ENCODE measurements at places on chromosomes 12 and 14.

DNA sequence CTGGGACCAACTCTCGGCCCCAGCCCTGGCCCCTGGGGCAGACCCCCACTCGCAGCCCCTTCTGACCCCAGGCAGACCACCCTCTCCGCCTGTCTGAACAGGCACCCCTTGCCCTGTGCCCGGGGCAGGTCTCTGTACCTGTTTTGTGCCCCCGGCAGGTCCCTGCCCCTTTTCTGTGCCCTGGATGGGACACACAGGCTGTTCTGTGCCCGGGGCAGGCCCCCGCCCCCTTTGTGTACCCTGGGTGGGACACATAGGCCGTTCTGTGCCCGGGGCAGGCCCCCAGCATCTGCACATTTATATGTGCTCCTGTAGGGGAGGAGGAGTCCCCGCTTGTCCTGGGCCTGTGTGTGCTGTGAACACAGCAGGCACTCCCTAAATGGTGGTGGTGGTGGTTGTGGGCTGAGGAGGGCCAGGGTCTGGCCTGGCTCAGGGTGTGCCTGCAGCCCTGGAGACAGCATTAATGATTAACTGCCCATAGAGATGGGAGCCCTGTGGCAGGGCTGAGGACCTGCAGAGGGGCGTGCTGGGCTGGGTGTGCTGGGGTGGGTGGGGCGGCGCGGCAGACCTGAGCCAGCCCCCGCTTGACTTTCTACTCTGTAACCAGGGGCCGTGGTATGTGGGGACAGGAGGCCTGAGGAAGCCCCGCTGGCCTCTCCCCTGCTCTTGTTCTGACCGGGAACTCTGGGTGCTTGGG lies 3.7 kb downstream of the FBRSL1 start:
- DNase-seq = no peak

- no peak for DNase-seq
Measured at GRCh38 chr12:80794551-80794950, 77.8 kb downstream of the MYF5 start.

DNA sequence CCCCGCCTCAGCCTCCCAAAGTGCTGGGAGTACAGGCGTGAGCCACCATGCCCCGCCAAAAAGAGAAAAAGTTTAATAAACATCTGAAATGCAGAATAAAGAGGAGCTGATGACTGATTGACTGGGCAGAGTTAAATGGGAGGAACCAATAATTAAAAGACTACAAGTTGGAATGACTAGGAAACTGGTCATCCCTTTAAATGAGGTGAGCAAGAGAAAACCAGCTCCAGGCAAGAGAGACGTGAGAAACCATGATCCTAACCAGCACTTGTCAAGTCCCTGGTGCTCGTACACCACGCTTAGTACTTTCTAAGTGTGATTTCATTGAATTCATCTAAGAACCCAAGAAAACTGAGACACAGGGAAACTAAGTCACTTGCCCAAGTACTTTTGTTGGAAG lies 47.9 kb downstream of the MAP1LC3B2 start:
- no peak for DNase-seq

GRCh38 chr12:90020014-90020413 lies 311.4 kb upstream of the ATP2B1 start:
- no peak for DNase-seq

DNA sequence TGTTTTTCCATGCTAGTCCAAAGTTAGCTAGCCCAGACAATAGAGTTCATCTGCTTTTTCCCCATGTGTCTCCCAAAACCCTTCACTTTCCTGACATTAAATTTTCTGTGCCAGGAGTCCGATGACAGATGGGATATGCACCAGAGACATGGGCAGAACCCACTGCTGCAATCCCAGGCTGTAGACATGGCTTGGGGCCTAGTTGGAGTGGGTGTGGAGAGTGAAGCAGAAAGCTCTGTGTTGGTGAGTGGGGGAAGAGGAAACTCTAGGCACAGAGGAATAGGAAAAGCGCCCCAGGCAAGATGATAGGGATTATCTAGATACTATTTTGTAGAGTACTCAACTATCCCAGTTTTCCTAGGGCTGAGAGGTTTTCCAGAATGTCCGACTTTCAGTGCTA lies 4.8 kb upstream of the KRT74 start:
- no peak for DNase-seq

GRCh38 chr14:55867311-55867710 lies 250.9 kb upstream of the PELI2 start:
- DNase-seq = no peak

DNA sequence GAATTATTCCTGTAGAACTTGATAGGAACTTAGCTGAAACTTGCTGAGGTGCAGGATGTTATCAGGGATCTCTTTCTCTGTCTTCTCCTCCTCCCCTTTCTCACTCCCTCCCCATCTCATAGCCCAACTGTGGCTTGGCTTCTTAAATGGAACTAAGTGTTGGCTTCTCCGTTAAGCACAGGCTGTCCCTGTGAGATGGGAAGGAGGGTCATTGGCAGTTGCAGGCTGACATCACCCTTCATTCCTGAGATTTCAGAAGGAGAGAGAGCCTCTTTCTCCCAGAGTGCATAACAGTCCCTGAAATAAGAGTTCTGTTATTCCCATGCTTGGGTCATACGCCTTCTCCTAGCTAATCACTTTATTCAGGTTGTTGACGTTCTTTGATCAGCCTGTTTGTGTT lies 162.0 kb downstream of the UNC79 start:
- no peak for DNase-seq

GRCh38 chr12:23093488-23093887 lies 468.5 kb downstream of the ETNK1 start:
- DNase-seq = no peak

GRCh38 chr12:4287325-4288211 lies 14.0 kb downstream of the CCND2 start:
- no peak for DNase-seq

DNA sequence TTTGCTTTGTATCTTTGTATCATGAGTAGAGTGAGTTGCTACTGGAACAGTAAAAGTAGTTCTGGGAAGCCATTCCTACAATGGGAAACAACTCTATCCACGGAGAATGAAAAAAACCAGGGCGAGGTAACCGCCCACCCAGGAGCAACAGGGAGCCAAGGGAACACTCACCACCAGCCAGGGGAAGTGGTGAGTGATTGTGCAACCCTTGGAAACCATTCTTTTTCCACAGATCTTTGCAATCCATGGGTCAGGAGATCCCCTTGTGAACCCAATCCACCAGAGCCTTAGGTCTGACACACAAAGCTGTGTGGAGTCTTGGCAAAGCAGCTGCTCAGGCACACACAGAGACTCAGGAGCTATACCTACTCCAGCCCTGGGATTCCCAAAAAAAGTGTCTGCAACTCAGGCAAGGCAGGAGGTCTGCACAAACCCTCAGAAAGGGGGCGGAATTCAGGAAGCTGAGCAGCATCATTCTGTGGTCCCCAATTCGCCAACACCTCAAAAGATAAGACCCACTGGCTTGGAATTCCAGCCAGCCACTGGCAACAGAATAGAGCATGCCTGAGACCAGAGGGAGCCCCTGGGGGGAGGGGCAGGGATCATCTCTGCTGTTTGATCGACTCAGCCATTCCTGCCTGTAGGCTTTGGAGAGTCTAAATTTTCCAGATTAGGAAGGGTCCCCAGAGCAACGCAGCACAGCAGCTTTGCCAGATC lies 52.1 kb upstream of the PPFIA2 start:
- DNase-seq = peak; percentile 86

DNA sequence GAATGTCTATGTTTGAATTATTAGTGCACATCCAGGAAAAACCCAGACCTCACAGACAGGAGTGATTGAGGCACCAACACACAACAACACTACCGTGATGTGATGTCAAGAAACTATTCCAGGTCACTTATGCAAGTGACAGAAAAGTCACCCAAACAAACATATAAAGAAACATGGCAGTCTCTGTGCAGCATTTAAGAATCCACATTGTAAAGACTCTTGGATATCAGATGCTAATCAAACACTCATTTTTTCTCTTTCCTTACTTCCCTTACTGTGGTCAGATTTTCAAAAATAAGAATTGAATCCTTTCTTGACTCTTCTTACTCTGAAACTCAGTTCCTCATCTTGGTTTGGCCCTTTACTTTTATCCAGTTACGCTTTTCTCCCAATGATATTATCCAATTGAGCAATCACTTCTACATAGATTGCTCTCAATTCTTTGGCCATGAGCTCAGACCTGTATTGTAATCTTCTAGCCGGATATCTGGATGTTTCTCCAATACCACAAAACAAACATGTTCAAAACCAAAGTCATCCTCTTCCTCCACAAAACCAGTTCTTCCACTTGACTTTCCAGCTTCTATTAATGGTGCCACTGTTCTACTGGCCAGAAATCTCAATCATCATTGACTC lies 115.4 kb downstream of the DUSP6 start:
- no peak for DNase-seq

GRCh38 chr14:39303115-39303514 lies 69.4 kb downstream of the MIA2 start:
- DNase-seq = no peak

DNA sequence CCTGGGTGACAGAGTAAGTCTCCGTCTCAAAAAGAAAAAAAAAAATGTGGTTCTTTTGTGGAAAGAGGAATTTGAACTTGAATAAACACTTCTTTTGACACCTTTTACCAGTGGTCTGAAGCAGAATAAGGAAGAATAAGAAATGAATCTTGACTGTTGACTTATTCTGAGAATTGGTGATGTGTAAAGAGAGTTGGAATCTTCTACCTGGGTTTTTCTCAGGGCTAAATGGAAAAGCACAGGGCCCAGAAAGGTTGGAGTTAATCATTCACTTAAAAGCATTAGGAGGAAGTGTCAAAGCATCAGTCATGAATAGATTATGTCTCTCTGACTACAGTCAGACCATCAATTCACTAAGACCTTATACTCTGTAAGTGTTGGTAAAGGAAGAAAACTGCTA lies 13.9 kb downstream of the PNMA1 start:
- DNase-seq = no peak

- no peak for DNase-seq
Measured at GRCh38 chr14:22979748-22980392, 2.5 kb downstream of the AJUBA start.

DNA sequence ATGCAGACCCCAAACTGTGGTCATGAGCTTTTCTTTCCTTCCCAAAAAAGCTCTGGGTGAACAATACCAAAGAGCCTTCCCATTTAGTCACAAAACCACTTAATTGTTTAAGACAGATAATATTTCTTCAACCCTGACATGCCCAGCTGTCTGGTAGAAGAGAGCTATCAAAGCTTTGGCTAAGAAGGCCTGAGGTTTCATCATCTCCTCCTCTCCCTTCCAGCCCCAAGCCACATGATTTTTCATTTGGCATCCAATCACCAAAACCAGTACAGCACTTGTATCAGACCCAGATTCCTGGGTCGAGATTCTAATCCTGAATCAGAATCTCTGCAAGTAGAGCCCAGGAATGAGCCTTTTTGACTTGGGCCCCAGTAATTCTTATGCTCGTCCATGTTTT lies 199.6 kb upstream of the TMEM260 start:
- DNase-seq = no peak

- DNase-seq = no peak
Measured at GRCh38 chr14:106883218-106883692, 1356.9 kb downstream of the TMEM121 start.

- DNase-seq = no peak
Measured at GRCh38 chr14:50308363-50308915, 3.6 kb downstream of the L2HGDH start.

DNA sequence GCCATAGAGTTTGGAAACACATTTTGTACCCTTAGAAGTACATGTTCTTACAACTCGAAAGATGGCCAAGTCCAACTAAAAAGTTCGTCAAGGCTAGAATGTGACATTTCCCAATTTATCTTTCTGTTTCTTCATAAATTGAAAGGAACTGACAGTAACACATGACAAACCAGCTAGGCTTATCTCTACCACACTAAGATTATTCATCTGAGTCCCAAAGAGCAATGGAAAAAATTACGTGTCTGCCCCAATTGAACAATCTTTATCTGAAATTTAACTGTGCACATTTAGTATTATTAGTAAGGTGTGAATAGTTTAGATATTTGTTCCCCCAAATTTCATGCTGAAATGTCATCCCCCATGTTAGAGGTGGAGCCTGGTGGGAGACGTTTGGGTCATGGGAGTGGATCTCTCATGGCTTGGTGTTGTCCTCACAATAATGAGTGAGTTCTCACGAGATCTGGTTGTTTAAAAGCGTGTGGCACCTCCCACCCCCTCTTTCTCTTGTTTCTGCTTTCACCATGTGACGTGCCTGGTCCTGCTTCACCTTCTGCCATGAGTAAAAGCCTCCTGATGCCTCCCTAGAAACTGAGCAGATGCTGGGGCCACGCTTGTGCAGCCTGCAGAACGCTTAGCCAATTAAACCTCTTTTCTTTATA lies 13.3 kb downstream of the CPM start:
- DNase-seq = no peak

DNA sequence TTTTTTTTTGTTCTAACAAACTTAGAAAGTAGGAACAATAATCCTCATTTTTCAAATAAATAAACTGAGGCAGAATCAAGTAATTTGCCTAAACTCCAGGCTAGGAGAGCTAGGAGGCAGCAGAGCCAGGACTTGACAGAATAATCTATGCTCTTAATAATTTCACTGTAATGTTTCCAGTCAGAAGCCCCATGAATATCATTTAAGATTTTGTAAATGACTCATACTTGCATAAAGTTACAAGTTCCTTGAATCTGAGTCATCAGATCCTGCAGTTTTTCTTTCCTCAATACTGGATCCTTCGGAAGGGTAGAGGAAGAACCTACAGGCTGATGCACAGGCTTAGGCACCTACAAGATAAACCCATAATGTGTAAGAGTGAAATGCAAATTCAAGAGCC lies 29.0 kb downstream of the CAPRIN2 start:
- DNase-seq = peak; percentile 63

GRCh38 chr14:64213086-64213485 lies 81.1 kb downstream of the ESR2 start:
- DNase-seq = no peak

GRCh38 chr12:34400411-34400881 lies 378.1 kb downstream of the ALG10 start:
- no peak for DNase-seq

DNA sequence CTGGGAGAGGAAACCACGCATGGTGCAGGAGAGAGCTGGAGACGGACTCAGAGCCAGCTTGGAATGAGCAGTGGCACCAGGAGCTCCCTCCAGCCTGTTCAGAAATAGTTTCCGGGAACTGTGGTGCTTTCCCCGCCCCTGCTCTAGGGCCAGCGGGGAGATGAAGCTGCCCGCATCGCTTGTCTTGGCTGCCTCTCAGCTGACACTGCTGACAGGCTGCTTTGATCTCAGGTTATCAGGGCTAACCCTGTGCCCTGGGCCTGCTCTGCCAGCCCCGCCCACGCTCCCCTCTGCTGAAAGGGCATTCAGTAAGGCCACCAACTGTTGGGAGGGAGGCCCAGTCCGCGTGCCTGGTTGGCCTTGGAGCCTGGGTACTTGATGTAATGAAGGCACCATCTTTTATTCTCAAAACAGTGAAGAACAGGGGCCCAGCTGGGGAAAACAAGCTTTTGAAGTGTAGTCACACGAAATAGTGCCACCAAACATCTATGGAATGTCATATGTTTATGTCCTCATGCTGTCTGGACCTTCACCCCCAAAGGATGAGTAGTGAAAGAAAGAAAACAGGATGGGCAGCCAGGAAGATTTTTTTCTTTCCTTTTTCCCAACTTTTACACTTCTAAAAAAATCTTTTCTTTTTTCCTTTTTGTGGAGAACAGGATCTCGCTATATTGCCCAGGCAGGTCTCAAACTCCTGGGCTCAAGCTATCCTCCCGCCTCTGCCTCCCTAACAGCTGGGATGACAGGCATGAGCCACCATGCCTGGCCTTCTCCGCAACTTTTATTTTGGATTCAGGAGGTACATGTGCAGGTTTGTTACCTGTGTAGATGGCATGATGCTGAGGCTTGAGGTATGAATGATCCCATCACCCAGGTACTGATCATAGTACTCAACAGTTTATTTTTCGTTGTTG lies 115.9 kb upstream of the TBX3 start:
- no peak for DNase-seq

GRCh38 chr12:13390381-13390861 lies 193.9 kb downstream of the EMP1 start:
- peak; percentile 62 for DNase-seq
